Activated CD4-positive, alpha-beta T cell treated with anti-CD3 and anti-CD28 coated beads for 24 hours (primary cell): ENCODE measurements at places on chromosomes 2 and 18.
A peak's percentile ranks its signal among the peaks of the same experiment; 100 is the strongest.

DNA sequence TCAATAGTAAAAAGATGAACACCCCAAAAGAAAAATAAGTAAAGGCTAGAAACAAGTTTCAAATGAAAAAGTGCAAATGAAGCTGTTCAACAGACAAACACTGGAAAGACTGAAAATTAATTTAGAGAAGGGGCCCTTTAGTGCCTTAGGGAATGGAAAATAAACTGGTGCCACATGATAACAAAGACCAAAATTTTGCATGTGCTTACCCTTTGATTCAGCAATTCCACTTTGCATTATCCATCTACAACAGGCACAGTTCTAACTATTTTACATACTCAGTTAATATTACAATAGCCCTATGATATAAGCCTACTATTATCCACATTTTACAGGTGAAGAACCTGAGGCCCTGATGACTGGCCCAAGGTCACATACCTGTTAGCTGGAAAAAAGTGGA is 183.9 kb downstream of the NBAS start:
- DNase-seq = no peak

GRCh38 chr2:46663614-46664013 is 184.2 kb downstream of the TMEM247 start:
- DNase-seq = no peak

DNA sequence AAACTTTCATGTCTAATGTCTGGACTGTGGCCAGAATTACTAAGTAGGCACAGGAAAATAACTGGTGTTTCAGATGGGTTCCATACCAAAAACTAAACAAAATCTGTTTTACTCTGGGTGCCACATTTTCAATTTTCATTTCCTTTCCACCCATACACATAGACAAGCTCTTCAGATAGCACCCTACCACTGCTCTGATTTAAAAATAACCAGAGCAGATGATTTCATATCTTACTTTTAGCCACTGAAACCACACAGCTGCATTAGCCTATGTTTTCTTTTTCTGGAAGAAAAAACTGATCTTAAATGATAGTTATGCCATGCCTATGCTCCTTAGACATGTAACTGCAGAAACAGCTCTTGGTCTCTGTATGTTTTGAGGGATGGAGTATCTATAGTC is 647.6 kb downstream of the CPS1 start:
- no peak for DNase-seq

- no peak for DNase-seq
Observed at GRCh38 chr2:26562811-26563645, 78.1 kb downstream of the CIB4 start.

DNA sequence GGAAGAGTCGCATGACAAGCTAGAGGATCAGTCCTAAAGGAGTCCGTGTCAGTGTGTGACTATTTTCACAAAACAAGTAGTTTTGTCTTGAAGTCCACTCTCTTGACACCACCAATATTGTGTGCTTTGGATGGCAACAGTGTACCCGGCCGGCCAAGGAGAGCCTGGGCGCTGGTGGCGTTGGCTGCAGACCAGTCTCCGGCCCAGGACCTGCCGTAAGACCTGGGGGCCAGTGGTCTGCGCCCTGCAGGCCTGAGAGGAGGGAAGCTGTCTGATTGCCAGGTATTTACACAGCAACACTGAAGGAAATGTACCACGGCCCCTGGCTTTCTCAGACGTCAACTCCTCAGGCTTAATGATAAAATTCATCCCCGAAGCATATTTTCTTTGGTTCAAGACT is 472.4 kb upstream of the SALL3 start:
- DNase-seq = no peak

DNA sequence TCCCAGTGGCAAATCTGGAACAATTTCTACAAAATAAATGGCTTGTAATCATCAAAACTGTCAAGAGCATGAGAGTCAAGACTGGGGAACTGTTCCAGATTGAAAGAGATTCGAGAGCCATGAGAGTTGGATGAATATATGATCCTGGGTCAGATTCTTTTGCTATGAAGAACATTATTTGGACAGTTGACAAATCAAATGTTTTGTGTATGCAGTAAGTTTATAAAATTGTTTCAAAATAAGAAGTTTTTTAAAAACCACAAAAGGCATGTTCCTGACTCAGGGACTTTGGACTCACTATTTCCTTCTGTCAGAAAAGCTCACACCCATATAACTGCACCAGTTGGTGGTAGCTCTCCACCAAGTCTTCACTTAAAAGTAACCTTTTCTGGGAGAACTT is 38.5 kb downstream of the ROCK2 start:
- no peak for DNase-seq

- DNase-seq = no peak
Observed at GRCh38 chr18:78390348-78390951, 589.2 kb upstream of the SALL3 start.

DNA sequence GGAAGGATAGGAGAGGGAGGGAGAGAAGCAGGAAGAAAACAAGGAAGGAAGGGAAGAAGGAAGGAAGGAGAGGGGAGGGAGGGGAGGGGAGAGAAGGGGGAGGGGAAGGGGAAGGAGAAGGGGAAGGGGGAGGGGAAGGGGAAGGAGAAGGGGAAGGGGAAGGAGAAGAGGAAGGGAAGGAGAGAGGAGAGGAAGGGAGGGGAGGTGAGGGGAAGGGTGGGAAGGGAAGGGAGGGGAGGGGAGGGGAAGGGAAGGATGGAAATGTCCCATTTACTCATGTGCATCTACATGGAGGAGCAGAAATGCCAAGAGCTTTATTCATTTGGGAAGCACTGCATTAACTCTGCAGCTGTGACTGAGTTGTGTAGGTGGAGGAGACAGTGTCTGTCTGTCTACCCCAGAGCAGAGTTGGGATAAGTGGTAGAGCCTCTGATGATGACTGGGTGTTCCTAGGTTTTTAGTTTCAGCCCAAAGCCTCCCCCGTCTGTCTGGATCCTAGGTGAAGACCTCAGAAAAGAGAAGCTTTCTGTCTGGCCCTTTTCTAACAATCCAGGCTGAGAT is 131.3 kb downstream of the COL6A3 start:
- no peak for DNase-seq

- peak; percentile 62 for DNase-seq
Observed at GRCh38 chr2:28583899-28584553, 88.2 kb downstream of the PLB1 start.

GRCh38 chr2:143823876-143824275 is 694.7 kb downstream of the ARHGAP15 start:
- DNase-seq = no peak

DNA sequence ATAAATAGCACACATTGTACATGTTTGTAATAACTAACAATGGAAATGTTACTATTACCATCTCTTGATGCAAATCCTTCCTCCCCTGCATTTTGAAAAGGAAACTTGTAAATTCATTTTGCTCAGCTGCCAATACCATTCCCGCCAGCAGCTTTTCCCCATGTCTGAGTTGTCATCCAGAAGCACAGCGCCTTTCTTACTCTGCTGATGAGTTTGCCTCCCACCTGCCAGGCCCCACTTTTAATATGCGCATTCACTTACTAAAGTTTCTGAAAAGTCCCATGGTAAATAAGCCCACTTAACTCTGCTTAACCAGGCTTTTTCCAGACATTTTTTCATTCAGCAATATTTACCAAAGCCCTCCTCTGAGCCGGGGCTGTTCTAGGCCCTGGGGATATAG is 3.9 kb downstream of the CHST10 start:
- no peak for DNase-seq

GRCh38 chr2:20225294-20226151 is 593 bp upstream of the SDC1 start:
- DNase-seq = peak; percentile 44

DNA sequence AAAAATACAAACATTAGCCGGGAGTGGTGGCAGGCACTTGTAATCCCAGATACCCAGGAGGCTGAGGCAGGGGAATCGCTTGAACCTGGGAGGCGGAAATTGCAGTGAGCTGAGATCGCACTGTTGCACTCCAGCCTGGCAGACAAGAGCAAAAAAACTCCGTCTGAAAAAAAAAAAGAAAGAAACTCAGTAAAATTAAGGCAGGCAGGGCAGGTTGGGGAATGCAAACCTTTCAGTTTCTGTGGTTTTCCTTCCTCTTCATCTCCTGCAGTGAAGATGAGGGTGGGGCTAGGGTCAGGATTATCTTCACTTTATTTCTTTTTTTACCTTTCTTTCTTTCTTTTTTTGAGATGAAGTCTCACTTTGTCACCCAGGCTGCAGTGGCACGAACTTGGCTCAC is 43.2 kb upstream of the PSME4 start:
- DNase-seq = no peak

GRCh38 chr18:34738175-34738894 is 28.2 kb downstream of the DTNA start:
- DNase-seq = no peak

DNA sequence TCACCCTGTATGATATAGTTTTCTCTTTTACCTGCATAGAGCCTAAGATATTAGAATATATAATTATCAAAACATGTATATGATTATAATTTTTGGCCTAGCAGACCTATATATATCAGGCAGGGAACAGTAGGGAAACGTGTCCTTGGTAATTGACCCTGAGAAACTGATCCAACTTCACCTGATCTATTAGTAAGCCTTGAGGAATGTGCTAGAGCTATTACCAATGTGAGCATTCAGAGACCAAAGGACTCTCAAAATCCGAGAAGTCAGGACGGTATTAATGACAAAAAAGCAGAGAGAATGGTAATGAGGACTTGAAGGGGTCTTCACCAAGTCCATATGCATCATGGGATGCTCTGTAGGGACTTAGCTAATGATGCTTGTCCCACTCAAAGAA is 571.9 kb downstream of the CPS1 start:
- DNase-seq = no peak

GRCh38 chr2:61109291-61109690 is 43.6 kb downstream of the SANBR start:
- DNase-seq = no peak

GRCh38 chr2:85453571-85453970 is 35.1 kb downstream of the SH2D6 start:
- DNase-seq = no peak

DNA sequence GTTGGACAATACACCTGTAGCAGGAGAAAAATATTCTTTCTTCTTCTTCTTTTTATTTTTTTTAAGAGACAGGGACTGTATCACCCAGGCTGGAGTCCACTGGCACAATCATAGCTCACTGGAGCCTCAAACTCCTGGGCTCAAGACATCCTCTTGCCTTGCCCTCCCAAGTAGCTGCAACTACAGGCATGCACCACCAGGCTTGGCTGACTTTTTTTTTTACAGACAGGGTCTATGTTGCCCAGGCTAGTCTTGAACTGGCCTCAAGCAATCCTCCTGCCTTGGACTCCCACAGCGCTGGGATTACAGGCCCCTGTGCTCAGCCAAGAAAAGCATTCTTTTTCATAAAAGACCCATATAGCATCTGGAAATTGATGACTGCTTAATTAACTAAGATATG is 17.1 kb upstream of the ARHGAP28 start:
- no peak for DNase-seq

DNA sequence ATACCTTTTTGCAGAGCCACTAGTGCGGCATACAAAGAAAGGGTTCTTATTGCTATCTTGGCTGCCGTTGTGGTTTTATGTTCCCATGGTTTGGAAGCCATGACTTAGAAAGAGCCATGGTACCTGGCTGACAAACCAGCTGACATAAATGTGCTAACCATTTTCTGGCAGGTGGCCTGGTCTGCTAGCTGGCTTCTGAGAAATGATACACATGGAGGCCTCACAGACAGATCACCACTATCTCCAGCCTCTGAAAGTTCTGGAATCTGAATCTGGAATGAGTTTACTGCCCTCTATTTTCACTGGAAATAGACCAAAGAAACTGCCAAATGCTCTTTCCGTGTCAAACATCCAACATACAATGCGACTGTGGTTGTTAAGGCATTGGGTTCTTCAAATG is 123.7 kb downstream of the QPCT start:
- DNase-seq = no peak

DNA sequence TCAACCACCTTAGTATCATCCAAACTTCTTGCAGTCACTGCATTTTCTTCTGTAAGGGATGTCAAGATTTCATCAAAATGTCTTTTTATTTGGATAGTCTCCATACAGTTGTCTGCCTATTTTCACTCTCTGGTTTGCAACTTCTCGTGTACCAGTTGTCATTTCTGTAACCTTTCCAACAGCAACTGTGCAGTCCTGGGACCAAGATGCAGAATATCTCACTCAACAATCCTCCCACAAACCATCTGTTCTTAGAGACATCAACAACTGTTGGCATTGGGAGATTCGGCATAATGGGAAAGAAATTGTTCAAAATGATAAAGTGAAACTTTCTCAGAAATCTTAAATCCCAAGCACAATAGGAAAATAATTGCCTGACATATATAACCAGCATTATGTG is 933.6 kb upstream of the SLC39A10 start:
- DNase-seq = no peak

DNA sequence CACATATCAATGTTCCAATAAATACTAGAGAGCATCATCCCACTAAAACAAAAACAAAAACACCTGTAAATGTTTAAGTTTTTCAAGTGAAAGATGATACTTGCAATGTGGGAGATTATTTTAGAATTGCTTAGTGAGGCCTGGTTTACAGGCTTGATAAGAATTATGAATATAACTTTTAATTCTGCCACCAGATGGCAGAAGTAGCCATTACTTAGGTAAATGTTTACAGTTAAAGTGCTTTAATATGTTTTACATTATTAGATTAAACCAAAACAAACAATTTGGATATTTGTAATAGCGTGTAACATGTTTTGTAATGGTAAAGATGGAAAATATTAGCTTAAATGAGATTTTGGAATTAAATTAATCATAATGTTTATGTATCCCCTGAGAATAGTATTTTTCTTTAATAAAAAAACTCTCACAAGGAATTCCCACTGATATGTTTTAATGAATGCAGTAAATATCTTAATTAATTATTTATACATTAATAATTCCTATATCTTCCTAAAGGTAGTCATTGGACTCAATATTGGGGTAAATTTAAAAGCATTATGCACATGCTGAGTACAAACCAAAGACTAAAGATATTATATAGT is 522.0 kb downstream of the SPAG16 start:
- no peak for DNase-seq

DNA sequence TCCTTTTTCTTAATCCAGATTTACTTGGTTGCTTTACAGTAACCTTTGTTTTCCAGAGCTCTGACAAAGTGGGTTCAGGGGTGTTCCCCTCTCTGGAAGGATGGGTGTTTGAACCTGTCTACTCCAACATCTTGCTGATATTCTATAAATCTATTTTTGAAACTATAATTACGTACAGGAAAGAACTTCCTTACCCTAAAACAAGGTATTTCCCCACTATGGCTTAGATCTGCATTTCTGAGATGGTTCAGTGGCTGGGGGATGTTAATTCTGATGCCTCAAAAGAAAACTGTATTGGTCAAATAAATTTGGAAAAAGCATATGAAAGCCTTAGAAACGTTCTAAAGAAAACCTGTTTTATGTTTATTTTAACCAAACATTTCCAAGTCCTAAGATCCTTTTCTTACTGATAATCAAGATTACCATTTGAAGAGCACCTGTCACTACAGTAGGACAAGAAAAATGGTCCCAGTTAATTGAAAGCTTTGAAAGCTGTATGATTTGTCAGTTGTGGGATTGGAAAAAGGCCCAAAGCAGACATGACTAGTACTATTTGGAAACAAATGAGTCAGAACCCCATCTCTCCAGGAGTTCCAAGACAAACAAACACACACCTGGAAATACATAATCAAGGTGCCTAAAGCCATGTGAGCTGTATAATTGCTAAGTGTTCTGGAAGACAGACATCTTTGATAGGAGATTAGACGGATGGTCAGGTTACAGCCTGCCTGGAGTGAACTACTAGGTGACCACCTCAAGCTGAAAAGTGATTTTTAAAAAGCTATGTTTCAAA is 57.5 kb downstream of the KDM3A start:
- no peak for DNase-seq
